ENCODE measurements at places on chromosomes 3 and 15.

DNA sequence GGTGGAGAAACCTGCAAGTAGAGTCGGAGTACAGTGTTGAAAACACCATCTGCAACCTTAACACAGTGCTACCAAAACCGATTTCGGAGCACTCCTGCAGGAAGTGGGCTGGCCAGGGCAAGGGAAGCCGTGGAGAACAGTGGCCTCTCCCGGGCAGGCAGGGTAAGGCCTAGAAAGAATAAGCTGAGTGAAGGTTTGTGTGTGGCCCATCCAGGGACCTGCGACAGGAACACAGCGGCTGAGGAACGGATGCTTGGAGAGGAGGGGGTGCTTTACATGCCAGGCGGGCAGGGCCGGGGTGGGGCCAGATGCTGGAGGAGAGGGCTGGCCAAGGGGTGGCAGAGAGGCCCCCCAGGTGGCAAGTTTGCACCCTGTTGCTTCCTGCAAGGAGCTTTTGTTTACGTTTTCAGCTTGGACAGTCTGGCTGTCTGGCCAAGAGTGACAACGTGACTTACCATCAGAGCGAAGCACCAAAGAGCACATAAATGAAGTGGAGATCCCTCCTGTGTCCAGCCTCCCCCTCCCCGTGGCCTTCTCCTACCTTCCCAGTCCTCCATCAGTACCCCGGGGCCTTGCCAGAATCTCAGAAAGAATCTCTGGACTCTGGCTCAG lies 156.5 kb downstream of the PGPEP1L start:
- peak; percentile 10 for DNase-seq

DNA sequence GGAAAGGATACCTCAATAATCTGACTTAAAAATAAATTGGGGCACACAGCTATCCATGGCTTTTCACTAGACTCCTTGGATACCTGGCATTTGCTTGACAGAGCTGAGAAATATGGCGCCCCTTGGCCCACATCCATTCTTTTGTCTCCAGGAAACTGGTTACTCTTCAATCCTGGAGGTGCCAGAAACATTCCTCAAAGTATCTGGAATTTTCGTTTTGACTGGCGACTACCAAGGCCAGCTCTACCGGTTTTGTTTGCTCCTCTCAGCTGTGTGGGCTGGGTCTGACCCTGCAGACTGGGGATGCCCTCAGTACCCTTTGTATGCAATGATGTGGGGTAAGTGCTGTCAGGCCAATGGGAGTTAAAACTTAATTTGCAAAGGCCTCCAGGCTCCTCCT lies 27.0 kb downstream of the KATNBL1 start:
- DNase-seq = no peak

DNA sequence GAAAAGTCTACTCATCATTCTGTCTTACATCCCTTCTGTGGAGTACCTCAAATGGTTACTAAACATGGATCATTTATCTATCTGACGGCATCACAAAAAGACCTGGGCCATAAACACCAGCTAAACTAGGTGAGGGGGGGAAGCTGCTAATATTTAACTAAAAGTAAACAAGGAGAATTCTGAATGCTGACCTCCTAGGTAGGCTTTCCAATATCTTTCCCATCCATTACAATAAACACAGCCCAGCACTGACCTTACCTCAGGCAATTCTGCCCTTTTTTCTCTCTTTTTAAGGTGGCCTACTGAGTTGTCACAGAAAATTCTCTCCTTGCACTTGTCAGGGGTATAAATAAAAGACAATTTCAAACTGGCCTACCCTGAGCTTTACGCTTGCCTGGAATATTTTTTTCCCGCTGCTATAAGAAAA lies 33.1 kb downstream of the USF3 start:
- DNase-seq = no peak

GRCh38 chr15:63985221-63986184 lies 60.8 kb downstream of the DAPK2 start:
- DNase-seq = no peak

DNA sequence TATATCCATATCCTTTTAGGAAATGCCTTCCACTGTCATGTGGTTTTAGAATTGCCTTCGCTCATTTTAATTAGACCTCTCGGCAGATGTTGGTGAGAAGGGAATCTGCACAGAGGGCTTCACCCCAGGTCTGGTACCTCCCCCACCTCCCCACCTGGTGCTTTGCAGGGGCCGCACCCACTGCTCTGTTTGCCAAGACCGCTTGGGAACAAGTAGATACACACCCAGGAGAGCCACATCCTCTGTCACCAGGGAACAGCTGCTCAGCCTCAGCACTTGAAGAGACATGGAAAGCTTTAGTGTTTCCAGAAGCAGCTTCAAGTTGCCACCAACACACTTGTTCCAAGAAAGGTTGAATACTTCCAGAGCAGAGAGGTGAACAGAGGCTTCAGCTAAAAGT lies 21.8 kb downstream of the LRRC31 start:
- no peak for DNase-seq

DNA sequence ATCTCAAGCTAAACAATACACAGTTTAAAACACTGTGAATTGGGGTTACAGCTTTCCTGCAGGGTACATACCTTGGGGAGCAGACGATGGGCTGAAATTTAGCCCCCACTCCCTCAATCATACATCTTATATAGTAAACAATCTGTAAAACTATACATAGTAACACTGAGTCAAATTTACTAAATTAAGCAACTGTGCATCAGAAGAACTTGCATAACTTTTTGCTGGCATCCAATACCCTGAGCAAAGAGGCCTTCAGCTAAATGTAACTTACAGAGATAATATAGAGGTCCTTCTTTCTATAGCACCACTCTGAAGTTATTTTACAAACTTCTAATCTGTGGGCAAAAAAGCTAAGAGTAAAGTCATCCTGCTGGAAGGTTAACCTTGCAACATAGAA lies 603.6 kb upstream of the TGFBR2 start:
- DNase-seq = no peak

- no peak for DNase-seq
Observed at GRCh38 chr15:27993996-27994780, 104.9 kb downstream of the OCA2 start.

DNA sequence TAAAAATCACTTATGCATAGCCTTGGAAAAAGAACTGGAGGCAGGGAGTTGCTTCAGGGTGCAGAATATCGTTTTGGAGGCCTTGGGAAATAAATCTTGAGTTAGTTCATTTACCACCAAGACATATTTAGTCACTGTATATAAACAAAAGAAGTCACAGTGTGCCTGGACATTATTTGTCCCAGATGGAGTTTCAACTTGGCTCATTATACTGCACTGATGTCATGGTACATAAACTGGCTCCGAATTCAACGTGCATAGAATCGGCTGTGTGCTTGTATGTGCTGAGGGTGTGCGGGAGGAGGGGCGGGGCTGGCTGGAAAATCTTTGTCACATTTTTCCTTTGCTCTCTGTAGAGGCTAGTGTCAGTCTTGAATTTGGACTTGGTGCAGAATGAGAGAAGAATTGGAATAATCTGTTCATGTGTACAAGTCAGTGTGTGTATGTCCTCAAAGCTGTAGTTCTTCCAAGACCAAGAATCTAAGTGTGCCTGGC lies 86.6 kb downstream of the FNDC3B start:
- DNase-seq = no peak

GRCh38 chr15:62927196-62927595 lies 115.4 kb upstream of the TPM1 start:
- no peak for DNase-seq

GRCh38 chr3:45258317-45258716 lies 32.2 kb upstream of the TMEM158 start:
- no peak for DNase-seq

DNA sequence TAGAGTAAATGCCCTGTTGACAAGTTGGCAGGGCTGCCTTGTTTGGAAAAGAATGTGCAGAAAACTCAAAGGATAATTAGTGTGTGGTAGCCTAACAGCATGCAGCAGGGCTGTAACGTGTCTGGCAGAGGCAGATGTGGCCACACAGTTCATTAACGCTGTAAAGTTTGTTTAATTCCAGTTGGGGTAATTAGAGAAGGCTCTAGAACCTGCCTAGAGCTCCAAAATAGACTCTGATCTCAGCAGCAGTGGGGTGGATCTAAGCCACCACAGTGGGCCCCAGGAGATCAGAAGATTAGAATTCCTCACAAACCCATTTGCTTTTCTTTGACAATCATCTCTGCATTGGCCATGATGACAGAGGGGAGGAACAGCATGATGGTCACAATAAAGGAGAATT lies 65.1 kb upstream of the LEKR1 start:
- no peak for DNase-seq

- DNase-seq = no peak
Observed at GRCh38 chr15:78437107-78437761, 782 bp upstream of the IREB2 start.

GRCh38 chr15:35727627-35728026 lies 181.7 kb upstream of the DPH6 start:
- no peak for DNase-seq

DNA sequence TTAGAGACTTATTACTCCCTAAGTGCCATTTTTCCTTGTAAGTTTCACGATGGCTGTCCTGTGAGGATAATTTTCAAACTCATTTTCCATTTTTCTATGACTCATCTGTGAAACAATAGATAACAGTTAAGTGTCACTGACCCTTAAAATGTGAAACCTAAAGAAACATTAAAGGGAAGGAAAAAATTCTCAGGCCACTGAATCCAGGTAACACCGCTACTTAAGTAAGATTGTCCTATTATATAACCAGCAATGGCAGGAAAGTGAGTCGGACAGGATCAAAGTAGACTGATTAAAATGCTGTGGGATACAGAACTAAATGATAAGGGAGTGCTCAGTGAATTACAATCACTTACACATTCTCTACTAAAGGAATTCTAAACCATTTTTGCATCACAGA lies 12.4 kb downstream of the PLD1 start:
- no peak for DNase-seq

DNA sequence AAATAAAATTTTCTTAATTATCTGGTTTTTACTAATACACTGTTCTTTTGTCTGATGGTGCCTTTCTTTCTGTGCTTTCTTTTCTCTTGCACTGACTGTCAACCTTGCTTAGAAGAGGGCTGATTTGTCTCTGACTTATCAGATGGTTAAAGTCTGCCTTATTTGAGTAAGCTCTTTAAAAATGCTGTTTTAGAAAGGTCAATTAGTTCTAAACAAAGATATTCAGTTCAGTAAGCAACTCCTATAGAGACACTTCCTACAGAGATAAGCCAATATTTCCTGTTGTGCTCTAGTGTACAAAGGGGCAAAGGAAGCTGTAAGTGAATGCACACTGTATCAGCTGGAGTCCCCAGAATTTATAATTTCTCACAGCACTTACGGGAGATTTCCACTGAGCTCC lies 153.4 kb upstream of the TSPAN3 start:
- no peak for DNase-seq

- no peak for DNase-seq
Observed at GRCh38 chr15:47674586-47675232, 42.6 kb upstream of the SEMA6D start.

GRCh38 chr3:42745291-42745745 lies 27.7 kb downstream of the CCDC13 start:
- DNase-seq = no peak

DNA sequence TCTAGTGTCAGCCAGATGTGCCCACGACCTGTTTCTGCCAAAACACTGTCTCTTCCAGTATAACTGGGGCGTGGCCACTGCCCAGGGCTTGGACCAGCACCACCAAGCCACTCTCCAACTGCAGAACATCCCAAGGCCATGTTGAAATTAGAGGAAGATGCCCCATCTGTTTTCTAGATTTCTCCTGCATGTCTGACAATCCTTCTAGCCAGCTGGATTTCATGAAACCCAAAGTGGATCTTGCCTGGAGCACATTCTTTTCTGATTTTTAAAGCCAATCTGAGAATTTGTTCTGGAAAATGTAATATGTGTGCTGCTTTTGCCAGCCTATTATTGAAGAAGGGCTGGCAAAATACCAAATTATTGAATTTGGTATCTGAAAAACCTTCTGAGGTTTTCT lies 182.5 kb downstream of the SLCO3A1 start:
- no peak for DNase-seq

- DNase-seq = no peak
Observed at GRCh38 chr3:71299160-71299559, 284.4 kb downstream of the FOXP1 start.

DNA sequence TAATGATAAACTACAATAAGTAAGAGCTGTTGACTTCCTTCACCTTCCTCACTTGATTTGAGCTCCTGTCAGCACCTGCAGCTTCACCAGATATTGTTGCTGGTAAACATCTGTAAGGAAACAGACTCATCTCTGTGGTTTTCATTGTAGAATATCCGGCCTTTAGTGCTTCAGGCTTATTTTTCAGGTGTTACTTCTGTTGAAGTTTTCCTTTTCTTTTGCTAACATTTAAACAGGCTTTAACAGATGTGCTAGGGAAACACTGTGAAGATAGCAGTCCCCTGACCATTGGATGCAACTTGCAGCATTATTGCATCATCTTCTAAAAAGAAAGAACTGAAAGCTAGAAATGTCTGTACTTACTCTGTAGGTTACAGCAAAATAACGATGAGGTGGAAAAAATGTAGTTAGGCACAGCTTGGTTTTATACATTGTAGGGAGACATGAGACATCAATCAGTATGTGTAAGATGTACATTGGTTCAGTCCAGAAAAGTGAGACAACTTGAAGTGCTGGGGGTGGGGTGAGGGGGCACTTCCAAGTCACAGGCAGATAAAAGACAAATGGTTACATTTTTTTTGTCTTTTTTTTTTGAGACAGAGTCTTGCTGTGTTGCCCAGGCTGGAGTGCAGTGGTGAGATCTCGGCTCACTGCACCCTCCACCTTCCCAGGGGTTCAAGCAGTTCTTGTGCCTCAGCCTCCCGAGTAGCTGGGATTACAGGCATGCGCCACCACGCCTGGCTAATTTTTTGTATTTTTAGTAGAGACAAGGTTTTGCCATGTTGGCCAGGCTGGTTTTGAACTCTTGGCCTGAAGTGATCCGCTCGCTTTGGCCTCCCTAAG lies 10.2 kb downstream of the EDEM1 start:
- DNase-seq = no peak

DNA sequence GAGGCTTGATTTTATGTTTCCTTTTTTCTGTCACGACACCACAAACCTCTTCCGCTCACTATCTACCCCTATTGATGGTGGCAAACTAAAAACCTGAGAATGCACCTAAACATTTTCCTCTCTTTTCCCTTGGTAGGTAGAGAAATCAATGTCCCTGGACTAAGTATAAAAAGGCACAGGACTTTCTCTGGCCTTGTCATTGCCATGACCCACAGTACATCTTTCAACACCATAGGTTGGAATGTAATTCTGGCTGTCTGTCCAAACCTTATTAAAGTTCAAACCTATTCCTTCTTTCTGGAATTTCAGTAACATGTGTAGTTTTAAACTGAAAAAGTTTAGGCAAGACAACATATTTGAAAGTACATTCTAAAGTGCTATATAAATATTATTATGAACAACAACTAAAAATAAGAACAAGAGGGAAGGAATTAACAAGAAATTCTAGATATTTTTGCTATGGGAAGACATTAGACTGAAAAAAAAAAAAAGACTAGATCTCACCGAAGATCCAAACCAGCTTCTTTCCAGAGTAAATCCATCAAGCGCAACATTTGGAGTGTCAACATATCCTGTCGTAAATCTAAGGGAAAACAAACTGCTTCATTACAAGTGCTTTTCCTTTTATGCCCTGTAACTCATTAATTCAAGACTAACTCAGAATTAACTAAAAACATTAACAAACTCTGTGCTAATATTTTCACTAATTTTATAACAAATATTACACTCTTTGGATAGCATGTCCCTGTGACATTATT lies 73.1 kb downstream of the FAIM start:
- no peak for DNase-seq
